ENCODE measurements at places on chromosomes 4 and X.

DNA sequence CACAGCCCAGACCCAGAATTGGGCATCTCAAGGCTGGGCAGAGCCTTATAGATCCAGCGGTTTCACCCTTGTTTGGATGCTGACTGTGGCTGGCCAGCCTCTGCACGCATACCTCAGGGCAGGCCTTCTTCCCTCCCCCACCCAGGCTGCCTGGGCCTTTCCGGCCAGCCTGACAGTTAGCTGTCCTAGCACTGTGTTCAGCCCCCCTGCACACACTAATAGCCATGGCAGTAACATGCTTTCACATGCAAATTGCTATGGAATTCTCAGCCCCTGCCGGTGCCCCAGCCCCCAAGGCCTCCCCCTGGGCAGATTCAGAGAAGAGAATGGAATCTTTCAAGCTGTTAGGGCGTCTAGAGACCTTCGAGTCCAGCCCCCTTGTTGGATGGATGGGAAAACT lies 17.7 kb downstream of the EFNB1 start:
- DNase-seq = no peak
- no peaks in the 10 kb centered on the region for H3K36me3 ChIP-seq
- H3K27me3 ChIP-seq = no peaks in the 10 kb centered on the region
- H3K27ac ChIP-seq = no peak overlapping the region
- H3K4me1 ChIP-seq = peaks cover 17% of the 10 kb centered on the region

GRCh38 chr4:38241541-38241940 lies 281.3 kb downstream of the PTTG2 start:
- no peak overlapping the region for H3K4me3 ChIP-seq
- no peak overlapping the region for H3K27ac ChIP-seq
- no peaks in the 10 kb centered on the region for H3K36me3 ChIP-seq
- peaks cover 32% of the 10 kb centered on the region for H3K4me1 ChIP-seq
- H3K27me3 ChIP-seq = no peaks in the 10 kb centered on the region

GRCh38 chr4:111854494-111855087 lies 290.7 kb upstream of the FAM241A start:
- peak; percentile 10 for DNase-seq
- no peak overlapping the region for H3K27ac ChIP-seq
- H3K27me3 ChIP-seq = no peaks in the 10 kb centered on the region
- no peak overlapping the region for H3K4me3 ChIP-seq
- H3K36me3 ChIP-seq = no peaks in the 10 kb centered on the region

DNA sequence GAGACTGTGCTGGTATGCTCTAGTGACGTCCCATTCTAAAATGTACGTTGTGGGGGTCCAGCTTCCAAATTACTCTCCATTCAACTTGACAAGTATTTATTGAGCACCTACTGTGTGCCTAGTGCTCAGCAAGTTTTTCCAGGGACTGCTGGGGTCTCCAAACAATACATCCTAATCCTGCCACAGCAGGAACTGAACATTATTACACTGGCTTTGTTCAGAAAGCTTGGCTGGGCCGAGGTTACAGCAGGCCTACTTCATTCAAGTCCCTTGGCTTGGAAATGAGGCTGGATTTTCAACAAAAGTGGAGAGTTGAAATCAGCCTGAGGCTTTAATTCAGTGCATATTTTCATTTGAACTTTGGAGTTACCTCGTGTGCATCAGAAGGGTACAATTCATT lies 78.0 kb downstream of the GUCY2F start:
- no peaks in the 10 kb centered on the region for H3K4me1 ChIP-seq
- H3K36me3 ChIP-seq = no peaks in the 10 kb centered on the region
- no peak overlapping the region for H3K27ac ChIP-seq

- H3K36me3 ChIP-seq = no peaks in the 10 kb centered on the region
- no peak overlapping the region for H3K27ac ChIP-seq
- H3K4me3 ChIP-seq = no peak overlapping the region
- no peaks in the 10 kb centered on the region for H3K4me1 ChIP-seq
- H3K27me3 ChIP-seq = no peaks in the 10 kb centered on the region
Observed at GRCh38 chr4:141074098-141074878, 59.0 kb downstream of the RNF150 start.

- no peaks in the 10 kb centered on the region for H3K36me3 ChIP-seq
- no peaks in the 10 kb centered on the region for H3K27me3 ChIP-seq
- H3K27ac ChIP-seq = no peak overlapping the region
- DNase-seq = no peak
Observed at GRCh38 chr4:8368061-8368481, 72.5 kb downstream of the ACOX3 start.

DNA sequence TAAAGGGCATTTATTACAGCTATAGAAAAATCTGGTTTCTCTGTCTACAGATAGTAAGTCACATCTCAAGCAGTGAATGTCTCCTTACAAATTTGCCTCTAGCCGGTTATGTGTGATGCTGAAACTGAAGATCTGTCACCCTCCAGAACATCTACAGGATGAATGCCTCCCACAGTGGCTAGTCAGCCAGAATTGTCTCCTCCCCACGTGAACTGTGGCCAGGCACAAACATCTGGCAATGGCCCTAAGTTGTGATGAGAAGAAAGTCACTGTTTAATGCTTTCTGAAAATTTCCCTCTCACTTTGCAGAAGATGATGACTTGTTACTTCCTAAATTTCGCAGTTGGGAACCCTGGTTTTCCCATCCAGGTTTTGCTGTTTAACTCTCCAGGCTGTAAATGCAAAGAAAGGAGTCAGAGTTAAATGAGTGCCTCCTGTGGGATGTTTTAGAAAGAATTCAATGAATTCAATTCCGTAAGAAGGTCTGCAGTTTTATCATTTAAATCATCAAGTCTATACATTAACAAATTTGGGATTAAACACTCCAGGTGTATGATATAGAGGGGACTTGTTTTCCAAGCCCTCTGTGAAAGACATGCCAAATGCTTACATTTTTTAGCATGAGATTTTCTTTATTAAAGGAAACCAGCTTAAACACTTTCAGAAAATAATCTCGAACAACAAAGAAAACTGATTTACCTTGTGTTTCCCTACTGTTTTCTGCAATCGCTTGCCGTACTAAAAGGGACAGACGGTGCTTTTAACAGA lies 55.4 kb upstream of the TLR3 start:
- DNase-seq = no peak
- H3K36me3 ChIP-seq = no peaks in the 10 kb centered on the region
- no peak overlapping the region for H3K4me3 ChIP-seq
- no peaks in the 10 kb centered on the region for H3K4me1 ChIP-seq
- no peak overlapping the region for H3K27ac ChIP-seq
- H3K27me3 ChIP-seq = peaks cover 3% of the 10 kb centered on the region

- H3K4me3 ChIP-seq = no peak overlapping the region
- no peak for DNase-seq
- no peaks in the 10 kb centered on the region for H3K36me3 ChIP-seq
Observed at GRCh38 chr4:12978310-12978709, 505.8 kb downstream of the RAB28 start.

GRCh38 chr4:113785781-113786180 lies 24.2 kb upstream of the CAMK2D start:
- DNase-seq = no peak
- no peak overlapping the region for H3K27ac ChIP-seq
- H3K4me1 ChIP-seq = peaks cover 18% of the 10 kb centered on the region
- H3K36me3 ChIP-seq = no peaks in the 10 kb centered on the region

GRCh38 chrX:11611965-11612364 lies 53.8 kb downstream of the ARHGAP6 start:
- H3K27me3 ChIP-seq = no peaks in the 10 kb centered on the region
- no peak overlapping the region for H3K4me3 ChIP-seq
- H3K36me3 ChIP-seq = no peaks in the 10 kb centered on the region
- no peaks in the 10 kb centered on the region for H3K4me1 ChIP-seq
- DNase-seq = no peak

GRCh38 chr4:134501973-134502643 lies 300.5 kb upstream of the PABPC4L start:
- no peak for DNase-seq
- no peak overlapping the region for H3K27ac ChIP-seq
- no peaks in the 10 kb centered on the region for H3K36me3 ChIP-seq
- H3K4me3 ChIP-seq = no peak overlapping the region
- H3K4me1 ChIP-seq = no peaks in the 10 kb centered on the region

All from HepG2 (cell line).